ENCODE measurements at places on chromosomes 16 and 17. TPM values are rescaled to one million over a fixed set of nuclear protein-coding genes. Genes with fewer than 3 reads are reported as not detected.
A peak's percentile ranks its signal among the peaks of the same experiment; 100 is the strongest.

The G6PC1 gene
- total RNA-seq: not detected

The TMC5 gene
- total RNA-seq: 9.9 TPM

The KRT222 gene
- 1.1 TPM for total RNA-seq

DNA sequence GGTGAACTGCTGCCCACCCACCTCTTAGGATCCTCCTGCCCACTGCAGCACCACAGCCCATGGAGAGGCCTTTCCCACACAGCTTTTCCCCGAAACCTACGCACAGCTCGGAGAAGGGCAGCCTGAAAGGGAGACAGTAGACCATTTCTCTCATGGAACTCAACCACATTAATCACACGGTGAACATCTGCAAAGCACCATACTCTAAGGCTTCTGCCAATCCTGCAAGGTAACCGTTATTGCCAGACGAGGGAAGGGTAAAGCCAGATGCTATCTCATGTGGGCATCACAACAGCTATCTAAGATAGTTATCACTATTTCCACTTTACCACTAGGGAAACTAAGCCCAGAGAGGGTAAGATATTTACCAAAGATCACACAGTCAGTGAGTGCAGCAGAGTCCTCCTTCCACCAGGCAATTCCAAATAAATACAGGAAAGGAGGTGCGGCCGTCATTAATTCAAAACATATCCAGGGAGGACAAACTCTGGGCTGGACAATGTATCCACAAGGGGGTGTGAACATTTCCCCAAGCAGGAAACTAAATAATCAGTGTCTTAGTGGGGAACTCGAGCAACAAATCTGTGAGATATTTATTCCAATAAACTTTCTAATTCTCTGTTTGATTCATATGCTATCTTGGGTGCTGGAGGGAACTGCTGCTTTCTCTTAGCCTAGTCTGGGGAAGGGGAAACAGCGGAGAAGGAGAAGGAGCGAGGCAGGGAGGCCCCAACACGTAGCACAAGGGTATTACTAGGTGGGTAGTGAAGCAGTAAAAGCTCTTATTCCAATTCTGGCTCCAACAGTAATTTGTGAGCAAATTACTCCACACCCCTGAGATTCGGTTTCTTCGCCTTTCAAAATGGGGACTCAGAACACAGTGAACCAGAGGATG is 723 bp downstream of the TMEM186 start:
- H3K4me1 ChIP-seq: peaks cover 12% of the 10 kb centered on the region
- H3K4me3 ChIP-seq: peak overlapping the region; percentile 94
- peak overlapping the region; percentile 94 for H3K27ac ChIP-seq

DNA sequence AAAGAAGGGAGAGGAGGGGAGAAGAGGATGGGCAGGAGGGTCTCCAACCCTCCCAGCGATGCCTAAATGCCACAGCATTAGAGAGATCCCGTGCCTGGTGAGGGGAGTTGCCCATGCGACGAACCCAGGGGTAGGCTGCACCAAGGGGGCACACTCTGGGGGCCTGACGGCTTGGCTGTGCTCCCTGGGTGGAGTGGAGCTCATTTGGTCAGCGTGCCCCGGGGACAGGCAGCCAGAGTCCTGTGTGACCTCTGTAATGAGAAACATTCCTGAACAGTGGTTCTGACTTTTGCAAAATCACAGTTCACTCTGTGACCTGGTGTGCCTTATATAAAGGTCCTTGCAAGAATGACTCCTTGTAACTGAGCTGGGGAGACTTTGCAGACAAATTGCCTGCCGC is 205.0 kb upstream of the N4BP1 start:
- H3K4me1 ChIP-seq: peaks cover 9% of the 10 kb centered on the region
- H3K27me3 ChIP-seq: peaks cover 70% of the 10 kb centered on the region
- no peak overlapping the region for H3K4me3 ChIP-seq
- no peak for DNase-seq
- H3K36me3 ChIP-seq: no peaks in the 10 kb centered on the region

GRCh38 chr17:80060644-80061043 is 24.2 kb downstream of the CCDC40 start:
- DNase-seq: no peak
- H3K4me3 ChIP-seq: no peak overlapping the region
- H3K4me1 ChIP-seq: no peaks in the 10 kb centered on the region
- no peaks in the 10 kb centered on the region for H3K27me3 ChIP-seq
- H3K27ac ChIP-seq: no peak overlapping the region

GRCh38 chr17:48468299-48468698 is 38.3 kb upstream of the SKAP1 start:
- no peaks in the 10 kb centered on the region for H3K36me3 ChIP-seq
- H3K4me1 ChIP-seq: peaks cover 15% of the 10 kb centered on the region
- H3K4me3 ChIP-seq: no peak overlapping the region
- peaks cover 21% of the 10 kb centered on the region for H3K27me3 ChIP-seq
- no peak overlapping the region for H3K27ac ChIP-seq
- DNase-seq: no peak

DNA sequence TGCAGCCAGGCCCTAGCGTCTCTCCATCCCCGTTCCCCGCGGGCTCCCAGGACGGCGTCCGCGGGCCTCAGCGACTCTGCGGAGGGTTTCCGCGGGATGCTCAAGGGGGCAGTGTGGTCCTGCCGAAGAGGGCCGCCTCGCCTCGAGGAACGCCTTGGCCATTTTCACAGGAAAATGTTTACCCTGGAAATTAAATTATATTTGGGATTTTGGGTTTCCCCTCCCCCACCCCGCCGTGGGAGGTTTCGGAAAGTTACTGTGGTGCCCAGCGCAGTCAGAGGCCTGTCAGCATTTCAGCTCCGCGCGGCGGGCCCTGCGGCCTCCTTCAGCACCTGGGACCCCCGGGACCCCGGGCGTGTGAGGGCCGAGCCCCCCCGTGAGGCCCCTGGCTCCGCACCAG is 94.5 kb downstream of the PCTP start:
- H3K27me3 ChIP-seq: peaks cover 44% of the 10 kb centered on the region
- H3K27ac ChIP-seq: no peak overlapping the region
- H3K36me3 ChIP-seq: no peaks in the 10 kb centered on the region
- no peaks in the 10 kb centered on the region for H3K4me1 ChIP-seq
- no peak overlapping the region for H3K4me3 ChIP-seq

- H3K27ac ChIP-seq: no peak overlapping the region
- H3K4me3 ChIP-seq: no peak overlapping the region
- DNase-seq: no peak
- peaks cover 8% of the 10 kb centered on the region for H3K4me1 ChIP-seq
Observed at GRCh38 chr17:56468840-56469239, 124.7 kb upstream of the NOG start.

All from progenitor cell of endocrine pancreas (in vitro differentiated cells).